ENCODE measurements at places on chromosomes 1 and 21.
A peak's percentile ranks its signal among the peaks of the same experiment; 100 is the strongest.

- no peak for DNase-seq
These were observed 669.0 kb downstream of the RWDD3 start for GRCh38 chr1:95903060-95903459.

- no peak for DNase-seq
These were observed 39.4 kb upstream of the BMP8A start for GRCh38 chr1:39452081-39452480.

GRCh38 chr1:59674595-59674994, 140.2 kb upstream of the HOOK1 start:
- no peak for DNase-seq

DNA sequence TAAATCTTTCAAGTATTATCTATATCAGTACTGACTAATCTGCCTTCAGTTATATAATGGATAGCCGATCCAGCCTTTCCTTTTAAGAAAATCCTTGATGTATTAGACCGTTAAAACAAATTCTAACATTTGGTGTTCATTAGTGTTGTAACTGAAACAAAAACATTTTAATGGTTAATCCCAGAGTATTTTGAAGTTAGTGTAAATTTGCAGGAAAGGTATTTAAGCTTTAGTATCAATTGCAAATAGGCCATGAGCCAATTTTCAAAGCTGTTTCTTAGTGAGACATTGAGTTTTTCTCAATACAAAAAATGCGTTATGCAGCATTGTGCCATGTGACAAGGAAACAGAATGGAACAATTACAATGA, 29.6 kb downstream of the DISP1 start:
- DNase-seq = no peak

GRCh38 chr1:36516372-36517010, 33.8 kb upstream of the CSF3R start:
- DNase-seq = peak; percentile 23

GRCh38 chr21:26641062-26641461, 68.0 kb upstream of the CYYR1 start:
- no peak for DNase-seq

- no peak for DNase-seq
These were observed 655.0 kb upstream of the CAMK1G start for GRCh38 chr1:208928349-208929010.

- DNase-seq = no peak
These were observed 325.8 kb downstream of the SMYD3 start for GRCh38 chr1:246181241-246181640.

DNA sequence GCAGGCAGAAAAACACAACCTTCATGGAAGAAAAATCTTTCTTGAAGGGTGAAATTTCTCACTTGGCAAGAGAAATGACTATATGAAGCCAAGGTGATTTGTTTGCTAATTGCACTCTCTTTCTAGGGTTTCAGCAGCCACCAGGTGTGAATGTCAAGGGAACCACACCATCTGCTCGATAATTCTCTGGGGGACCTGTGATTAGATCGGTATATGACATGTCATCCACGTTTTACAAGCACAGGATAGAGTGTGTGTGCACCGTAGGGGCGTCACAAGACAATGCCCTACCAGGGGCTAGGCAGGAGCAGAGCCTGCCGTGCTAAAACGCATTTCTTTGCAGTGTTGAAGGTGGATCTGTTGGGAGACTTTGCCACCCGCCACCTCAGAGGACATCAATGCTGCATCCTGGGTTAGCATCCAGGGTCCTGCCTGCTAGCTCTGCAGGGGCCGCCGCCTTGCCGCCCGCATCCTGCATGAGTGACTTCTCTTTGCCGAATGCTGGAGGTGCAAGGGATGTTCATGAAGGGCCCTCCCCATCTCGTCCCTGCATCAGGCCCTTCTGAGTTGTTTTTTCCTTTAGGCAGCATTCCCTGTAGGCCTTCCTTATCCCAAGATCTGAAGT, 37.8 kb upstream of the CCSAP start:
- no peak for DNase-seq

GRCh38 chr1:6419397-6419803, 319 bp downstream of the HES2 start:
- no peak for DNase-seq

DNA sequence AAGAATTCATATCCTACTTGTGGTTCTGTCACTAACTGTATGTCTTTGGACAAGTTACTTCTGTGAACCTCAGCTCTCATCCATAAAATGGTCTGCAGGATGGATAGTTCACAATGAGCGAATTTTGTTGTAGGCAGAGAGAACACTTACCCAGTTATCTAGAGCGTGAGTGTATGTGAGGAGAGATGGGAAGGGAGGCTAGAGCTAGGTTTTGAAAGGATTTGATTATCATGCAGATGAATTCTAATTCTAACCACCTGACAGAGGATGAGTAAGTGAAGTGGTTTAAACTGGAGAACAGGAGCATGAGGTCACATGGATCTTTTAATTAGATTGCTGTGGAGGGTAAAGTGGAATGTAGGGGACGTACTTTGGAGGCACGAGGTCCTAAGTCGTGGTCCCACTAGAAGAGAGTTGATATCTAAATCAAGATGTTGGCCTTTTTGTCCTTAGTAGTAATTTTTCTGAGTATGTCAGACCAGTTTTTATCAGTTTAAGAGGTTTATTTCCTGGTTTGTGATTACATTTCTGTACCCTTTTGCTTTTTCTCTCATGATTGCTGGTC, 5.0 kb downstream of the SUCO start:
- DNase-seq = no peak

GRCh38 chr21:35149698-35150097, 100.6 kb upstream of the RUNX1 start:
- no peak for DNase-seq

DNA sequence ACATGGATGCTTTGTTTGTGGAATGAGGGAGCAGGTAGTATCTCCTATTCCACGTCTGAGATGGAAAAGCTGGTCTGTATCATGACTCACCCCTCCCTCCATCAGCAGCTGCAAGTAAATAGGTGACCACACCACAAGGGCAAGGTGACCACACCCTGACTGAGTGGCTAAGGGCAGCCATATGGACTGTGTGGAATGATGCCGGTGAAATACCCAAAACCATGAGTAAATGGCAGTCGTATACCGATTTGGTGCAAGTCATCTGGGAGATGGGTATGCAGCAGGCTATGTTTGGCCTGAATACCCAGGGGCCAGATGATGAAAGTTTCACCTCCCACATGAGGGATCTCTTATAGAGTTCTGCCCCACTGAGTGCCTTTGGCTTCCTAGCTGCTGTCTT, 15.8 kb upstream of the UBE2U start:
- DNase-seq = no peak

DNA sequence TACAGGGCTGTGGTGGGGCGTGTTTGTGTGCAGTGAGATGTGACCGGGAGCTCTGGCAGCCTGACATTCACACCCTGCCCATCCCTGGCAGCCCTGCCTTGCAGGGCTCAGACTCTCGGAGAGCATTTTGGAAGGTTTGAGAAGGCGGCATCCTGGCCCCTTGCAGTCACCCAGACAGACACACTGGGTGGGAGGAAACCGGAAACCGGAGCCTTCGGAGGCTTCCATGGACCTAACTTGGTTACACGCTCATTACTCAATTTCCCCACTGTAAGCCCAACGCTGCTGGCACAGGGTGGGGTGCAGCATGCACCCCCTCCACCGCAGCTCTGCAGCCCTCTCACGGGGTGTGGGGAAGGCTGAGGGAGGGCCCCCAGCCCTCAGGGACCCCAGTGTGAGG, 22.2 kb upstream of the RSPO1 start:
- DNase-seq = no peak

DNA sequence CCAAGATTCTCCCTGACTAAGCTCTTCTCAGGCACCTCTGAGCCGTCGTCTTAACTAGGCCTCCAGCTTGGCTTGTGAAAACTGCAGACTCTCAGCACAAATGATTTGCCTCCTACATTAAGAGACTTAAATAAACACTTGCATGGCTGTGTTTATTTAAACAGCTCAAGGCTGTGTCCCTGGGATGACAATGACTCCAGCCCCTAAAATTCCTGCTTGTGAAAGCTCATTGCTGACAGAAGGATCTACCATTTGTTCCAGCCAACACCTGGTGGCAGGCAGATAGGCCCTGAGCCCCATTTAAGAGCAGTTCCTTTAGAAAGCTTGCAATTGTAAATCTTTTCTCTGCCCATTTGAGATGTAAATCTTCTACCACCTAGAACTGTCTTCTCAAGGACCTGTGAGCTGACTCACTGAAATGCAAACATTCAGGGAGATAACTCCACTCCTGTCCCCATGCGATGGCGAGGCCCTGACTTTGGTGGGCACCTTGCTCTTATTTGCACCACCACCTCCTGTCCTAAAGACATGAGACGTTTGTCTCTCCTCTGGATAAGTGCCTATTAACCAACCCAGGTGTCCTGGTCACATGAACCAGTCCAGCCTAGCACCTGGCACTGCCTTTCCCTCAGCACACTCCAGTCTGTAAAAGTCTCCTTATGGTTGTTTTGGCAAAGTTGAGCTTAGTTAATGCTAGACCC, 15.1 kb upstream of the PCP4 start:
- no peak for DNase-seq

DNA sequence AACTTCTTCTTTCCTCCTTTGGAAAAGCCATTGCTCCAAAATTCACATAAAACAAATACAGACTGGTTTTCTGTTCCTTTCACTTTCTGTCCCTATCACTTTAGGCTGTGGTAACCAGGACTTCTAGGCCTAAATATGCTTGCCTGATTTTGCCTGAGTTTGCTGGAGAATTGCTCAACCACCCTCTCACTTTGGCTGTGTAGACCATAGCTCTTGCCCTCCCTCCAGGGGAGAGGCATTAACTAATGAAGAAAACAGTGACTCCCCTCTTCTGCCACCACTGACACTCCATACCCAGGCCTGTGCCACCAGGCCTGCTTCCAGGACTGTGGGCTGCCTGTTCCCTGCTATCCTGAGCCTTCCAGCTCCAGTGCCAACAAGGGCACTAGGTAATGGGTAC, 163.5 kb downstream of the TOMM20 start:
- DNase-seq = no peak

- DNase-seq = no peak
These were observed 142.2 kb downstream of the PAPPA2 start for GRCh38 chr1:176605176-176605575.

- DNase-seq = no peak
These were observed 105.6 kb upstream of the TMPRSS2 start for GRCh38 chr21:41613533-41613909.

GRCh38 chr1:186680245-186681061, at the start of gene PTGS2:
PTGS2 (minus strand) TSS chr1:186680423; CDS start chr1:186680290, 133 bp downstream.
- no peak for DNase-seq

- DNase-seq = no peak
These were observed 266.7 kb upstream of the GREM2 start for GRCh38 chr1:240878631-240879030.

- DNase-seq = no peak
These were observed 634.6 kb downstream of the SMYD3 start for GRCh38 chr1:245872475-245872874.

DNA sequence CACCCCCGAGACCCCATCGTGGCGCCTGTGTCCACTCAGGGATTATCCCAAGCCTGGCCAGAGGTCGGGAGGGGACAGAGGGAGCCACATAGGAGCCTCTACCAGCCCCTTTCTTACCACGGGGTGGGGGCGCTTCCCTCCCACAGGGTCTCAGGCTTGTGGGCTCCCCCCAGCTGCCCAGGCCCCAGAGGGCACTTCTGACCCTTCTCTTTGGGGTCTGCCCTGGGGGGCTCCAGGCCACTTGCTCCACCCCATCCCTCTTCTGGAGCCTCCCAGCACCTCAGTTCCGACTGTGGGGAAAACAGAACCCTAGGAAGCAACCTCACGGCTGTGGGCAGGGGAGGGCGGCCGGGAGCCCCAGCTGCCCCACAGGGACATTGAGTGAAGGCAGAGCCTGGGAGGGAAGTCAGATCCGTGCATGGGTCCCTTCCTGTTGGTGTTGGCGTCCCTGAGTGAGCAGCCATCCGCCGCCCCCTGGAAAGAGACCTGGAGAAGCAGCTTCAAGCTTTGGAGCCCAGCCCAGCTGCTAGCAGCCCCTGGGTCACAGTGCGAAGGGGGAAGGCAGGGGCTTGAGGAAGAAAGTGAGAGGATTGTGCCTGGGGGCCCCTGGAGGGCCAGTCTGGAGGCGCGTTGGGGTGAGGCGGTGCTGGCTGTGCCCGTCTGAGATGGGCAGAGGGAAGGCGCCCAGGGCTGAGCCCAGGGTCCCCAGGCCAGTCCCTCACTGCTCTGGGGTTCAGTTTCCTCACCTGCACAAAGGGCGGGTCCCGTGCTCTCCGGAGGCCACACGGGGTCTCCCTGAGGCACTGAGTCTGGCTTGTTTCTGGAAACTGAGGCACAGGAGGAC, 22.1 kb downstream of the RRP1 start:
- DNase-seq = no peak

- no peak for DNase-seq
These were observed 8.7 kb downstream of the SYNJ1 start for GRCh38 chr21:32719085-32719484.

- no peak for DNase-seq
These were observed 26.3 kb upstream of the GRHL3 start for GRCh38 chr1:24292887-24293286.

DNA sequence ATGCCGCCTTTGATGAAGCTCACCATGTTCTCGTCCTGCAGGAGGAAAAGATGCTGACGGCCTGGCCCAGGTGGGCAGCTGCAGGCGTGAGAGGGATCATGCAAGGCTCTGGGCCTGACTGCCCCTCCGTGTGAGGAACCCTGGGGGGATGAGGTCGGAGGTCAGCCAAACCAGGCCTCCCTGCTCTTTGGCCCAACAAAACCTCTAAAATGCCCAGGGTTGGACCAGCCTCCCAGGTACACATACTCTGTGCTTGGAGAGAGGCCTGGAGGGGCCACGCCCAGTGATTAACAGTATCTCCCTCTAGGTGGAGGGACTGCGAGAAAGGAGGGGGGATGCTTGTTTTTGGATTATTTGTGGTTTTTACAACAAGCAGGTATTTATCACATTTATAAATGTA, 21.1 kb downstream of the TTC39A start:
- no peak for DNase-seq

- DNase-seq = no peak
These were observed 60.8 kb upstream of the EPS8L3 start for GRCh38 chr1:109824349-109825115.

DNA sequence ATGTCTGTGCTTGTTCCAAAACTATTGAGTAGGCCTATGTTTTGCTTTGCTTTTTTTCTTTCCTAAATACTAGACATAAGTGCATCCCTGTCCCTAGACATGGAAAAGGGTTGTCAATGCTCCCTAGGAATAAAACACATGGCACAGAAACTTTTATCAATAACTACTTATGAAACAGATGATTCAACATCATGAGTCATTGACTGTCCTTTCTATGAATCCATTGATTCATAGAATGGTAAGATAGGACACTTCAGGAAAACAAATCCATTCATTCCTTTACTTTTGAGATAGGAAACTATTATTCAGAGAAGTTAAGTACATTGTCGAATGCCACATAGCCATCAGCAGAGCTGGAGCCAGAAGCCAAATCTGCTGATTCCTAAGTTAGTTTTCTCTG, 147.5 kb downstream of the TSEN15 start:
- no peak for DNase-seq

GRCh38 chr1:217402301-217402700, 228.6 kb downstream of the GPATCH2 start:
- DNase-seq = no peak

- DNase-seq = no peak
These were observed 96.6 kb downstream of the FOXD2 start for GRCh38 chr1:47534436-47534835.

All from stimulated activated CD4-positive, alpha-beta T cell treated with anti-CD3 and anti-CD28 coated beads, TNF-alpha, amount 100 ng/mL, for 1 hour (primary cell).